Activated CD4-positive, CD25-positive, alpha-beta regulatory T cell treated with anti-CD3 and anti-CD28 coated beads, Interleukin-2, amount 50 U/mL, for 24 hours (primary cell): ENCODE measurements at places on chromosomes 7 and 10.

GRCh38 chr7:43954524-43955228, 28.4 kb downstream of the UBE2D4 start:
- ATAC-seq: peak; percentile 56

DNA sequence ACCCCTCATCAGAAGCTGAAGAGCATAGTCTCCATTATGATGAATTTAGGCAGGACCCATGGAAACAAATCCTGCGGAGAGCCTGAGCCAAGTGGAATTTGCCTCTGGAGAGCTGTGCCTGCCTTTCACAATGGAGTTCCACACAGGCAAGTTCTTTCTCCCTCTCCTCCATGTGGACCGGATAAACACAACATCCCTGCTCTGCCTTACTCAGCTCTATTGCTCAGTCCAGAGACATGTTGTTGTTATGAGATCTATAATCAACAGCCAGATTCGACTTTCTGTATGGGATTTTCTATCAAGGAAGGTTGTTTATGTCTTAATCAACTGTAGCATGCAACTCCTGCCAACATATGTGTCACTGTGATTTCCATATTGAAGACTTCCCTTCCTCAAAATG, 59.5 kb upstream of the ELMO1 start:
- no peak for ATAC-seq

- no peak for ATAC-seq
Observed at GRCh38 chr7:155789001-155789725, 23.1 kb downstream of the SHH start.

- no peak for ATAC-seq
Observed at GRCh38 chr7:11667810-11668185, 164.2 kb downstream of the THSD7A start.

- ATAC-seq: no peak
Observed at GRCh38 chr7:91915401-91916050, 25.1 kb upstream of the AKAP9 start.

DNA sequence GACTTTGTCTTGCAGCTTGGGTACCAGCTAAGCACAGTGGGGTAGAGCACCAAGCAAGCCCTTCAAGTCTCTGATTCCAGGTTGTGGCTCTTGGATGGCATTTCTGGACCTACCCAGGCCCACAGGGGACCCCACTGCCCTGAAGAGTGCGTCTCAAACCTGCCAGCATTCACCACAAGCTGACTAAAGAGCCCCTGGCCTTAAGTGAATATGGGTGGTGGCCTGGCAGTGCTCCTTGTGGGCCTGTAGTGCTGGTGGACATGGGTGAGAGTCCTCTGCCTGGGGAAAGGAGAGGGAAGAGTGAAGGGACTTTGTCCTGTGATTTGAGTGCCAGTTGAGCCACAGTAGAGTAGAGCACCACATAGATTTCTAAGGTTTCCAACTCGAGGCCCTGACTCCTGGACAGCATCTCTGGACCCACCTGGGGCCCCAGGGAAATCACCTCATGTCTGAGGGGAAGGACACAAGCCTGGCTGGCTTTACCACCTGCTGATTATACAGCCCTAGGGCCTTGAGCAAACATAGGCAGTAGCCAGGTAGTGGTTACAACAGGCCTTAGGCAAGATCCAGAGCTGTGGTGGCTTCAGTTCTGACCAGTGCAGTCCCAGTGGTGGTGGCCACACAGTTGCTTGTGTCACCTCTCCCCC, 23.7 kb downstream of the GSDME start:
- ATAC-seq: no peak

GRCh38 chr10:86690231-86690630, 21.9 kb downstream of the LDB3 start:
- ATAC-seq: no peak

DNA sequence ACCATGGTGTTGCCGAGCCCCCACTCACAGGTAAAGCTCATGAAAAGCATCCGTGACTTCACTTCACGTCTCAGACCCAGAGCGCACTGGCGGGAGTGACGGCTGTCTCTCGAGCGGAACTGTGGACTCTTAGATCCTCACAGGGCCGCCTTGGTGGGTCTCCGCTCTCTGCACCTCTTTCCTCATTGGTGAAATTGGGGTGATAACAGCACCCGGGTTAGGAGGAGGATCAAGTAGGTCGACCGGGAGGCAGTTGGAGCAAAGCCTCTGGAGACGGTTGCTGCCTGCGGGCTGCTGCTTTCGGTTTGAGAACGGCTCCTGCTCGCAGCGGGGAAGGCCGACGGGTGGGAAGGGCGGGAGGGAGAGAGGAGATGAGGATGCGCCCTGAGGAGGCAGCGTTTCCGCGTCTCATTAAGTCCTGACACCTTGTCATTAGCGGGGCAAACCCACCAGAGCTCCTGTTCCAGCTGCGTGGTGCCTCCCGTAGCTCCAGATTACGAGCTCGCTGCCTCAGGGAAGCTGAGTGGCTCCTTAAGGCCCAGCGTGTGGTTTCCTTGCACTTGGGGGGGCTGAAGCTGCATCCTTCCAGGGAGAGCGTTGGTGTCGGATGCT, 51.9 kb upstream of the CFAP46 start:
- no peak for ATAC-seq

GRCh38 chr7:125773113-125773785, 843.6 kb upstream of the POT1 start:
- ATAC-seq: no peak

- no peak for ATAC-seq
Observed at GRCh38 chr10:75247797-75248196, 12.0 kb upstream of the COMTD1 start.

DNA sequence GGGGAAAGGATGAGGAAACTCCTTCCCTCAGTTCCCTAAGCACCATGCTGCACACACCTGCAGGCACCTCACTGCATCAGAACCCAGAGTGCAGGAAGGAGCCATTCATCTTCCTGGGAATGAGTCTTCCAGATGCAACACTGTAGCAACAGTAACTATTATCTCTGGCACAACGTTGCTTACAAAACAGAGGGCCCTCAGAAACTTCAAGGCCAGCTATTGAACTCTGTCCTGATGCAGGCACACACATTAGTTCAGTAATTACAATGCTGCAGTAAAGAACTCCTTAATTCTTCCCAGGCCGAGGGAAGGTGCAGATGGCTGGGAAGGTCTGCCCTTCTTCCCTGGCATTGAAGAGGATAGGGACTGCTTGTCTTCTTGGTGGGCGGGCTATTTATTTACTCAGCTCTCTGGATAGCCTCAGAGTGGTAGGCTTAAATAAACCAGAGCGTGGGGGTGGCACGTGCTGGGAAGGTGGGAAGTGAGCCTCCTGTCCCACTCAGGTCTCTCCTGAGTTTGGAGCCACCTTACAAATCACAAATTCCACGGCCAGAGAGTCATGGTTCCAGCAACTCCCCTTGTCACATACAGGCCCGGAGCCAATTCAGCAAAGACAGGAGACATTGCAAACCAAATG, 125.1 kb upstream of the JCAD start:
- no peak for ATAC-seq

GRCh38 chr7:106282390-106282789, 2.4 kb downstream of the NAMPT start:
- ATAC-seq: no peak

DNA sequence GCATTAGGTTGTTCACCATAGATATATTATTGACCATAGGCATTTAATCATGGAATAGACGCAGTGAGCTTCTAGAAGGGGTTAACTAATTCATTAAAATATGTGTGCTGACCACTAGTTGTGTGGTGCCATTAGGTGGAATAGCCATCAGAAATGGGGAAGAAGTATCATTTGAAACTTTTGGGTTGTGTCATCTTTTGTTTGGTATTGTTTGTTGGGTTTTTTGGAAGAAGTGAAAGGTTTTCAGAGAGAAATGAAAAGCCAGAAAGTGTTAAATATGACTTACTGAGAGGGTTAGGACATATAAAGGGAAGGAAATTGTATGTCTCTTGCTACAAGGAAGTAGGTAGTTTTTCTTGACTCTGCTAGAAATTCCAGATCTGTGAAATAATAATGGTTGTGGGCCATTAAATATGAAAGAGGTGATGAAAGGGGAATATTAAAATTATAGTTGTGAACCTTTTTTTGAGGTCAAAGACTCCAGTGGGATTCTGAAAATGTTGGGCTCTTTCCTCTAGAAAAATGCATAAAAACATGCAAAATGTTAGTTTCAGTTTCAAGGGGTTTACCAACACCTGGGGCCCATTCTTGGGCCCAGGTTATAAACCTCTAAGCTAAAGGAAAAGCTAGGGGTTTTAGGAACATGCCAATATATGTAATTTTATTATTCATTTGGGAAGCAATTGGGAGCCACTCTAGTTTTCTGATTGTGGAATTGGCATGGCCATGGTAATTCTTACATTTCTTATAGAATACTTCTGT, 348.5 kb downstream of the BBS9 start:
- ATAC-seq: no peak

- no peak for ATAC-seq
Observed at GRCh38 chr10:120961795-120962755, 110.9 kb downstream of the WDR11 start.
